ENCODE measurements at places on chromosomes 11 and 22.

- peak; percentile 81 for DNase-seq
These were observed 34.6 kb downstream of the CYTH4 start for GRCh38 chr22:37316875-37317371.

GRCh38 chr11:62902932-62903331 lies 18.2 kb downstream of the CHRM1 start:
- DNase-seq = no peak

DNA sequence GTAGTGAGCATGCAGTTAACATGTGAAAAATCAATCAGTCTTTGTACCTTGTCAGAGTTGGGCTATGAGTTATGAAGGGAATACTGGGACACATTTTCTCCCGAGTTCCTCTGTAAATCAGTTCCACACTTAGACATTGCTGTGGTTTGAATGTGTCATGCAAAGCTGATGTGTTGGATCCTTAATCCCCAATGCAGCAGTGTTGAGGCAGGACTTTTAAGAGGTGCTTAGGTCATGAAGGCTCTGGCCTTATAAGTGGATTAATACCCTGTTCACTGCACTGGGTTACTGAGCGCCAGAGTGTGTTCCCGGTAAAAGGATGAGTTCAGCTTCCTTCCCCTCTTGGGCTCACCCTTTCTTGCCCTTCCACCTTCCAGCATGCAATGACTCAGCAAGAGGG lies 742.1 kb upstream of the TENM4 start:
- DNase-seq = no peak

- no peak for DNase-seq
These were observed 14.1 kb downstream of the RSF1 start for GRCh38 chr11:77806415-77806814.

GRCh38 chr11:19673924-19674729 lies 38.5 kb upstream of the NAV2 start:
- no peak for DNase-seq

All from K562 (cell line).